Kidney epithelial cell (primary cell): ENCODE measurements at places on chromosomes 16 and 17. TPM values are rescaled to one million over a fixed set of nuclear protein-coding genes. Genes with fewer than 3 reads are reported as not detected.

NPTX1 gene
- 0.07 TPM in 1 of 2 replicates, not detected in the other for total RNA-seq

DPEP3 gene
- total RNA-seq = not detected in 2 replicates

CEP131 gene
- total RNA-seq = 26.2 and 26.3 TPM in 2 replicates

KLHL11 gene
- 28.3 and 29.2 TPM in 2 replicates for total RNA-seq

PTX4 gene
- not detected in 2 replicates for total RNA-seq
